Endothelial cell of umbilical vein (primary cell): ENCODE measurements at places on chromosomes 12 and 14. TPM values are rescaled to one million over a fixed set of nuclear protein-coding genes. Genes with fewer than 3 reads are reported as not detected.
A peak's percentile ranks its signal among the peaks of the same experiment; 100 is the strongest.

DNA sequence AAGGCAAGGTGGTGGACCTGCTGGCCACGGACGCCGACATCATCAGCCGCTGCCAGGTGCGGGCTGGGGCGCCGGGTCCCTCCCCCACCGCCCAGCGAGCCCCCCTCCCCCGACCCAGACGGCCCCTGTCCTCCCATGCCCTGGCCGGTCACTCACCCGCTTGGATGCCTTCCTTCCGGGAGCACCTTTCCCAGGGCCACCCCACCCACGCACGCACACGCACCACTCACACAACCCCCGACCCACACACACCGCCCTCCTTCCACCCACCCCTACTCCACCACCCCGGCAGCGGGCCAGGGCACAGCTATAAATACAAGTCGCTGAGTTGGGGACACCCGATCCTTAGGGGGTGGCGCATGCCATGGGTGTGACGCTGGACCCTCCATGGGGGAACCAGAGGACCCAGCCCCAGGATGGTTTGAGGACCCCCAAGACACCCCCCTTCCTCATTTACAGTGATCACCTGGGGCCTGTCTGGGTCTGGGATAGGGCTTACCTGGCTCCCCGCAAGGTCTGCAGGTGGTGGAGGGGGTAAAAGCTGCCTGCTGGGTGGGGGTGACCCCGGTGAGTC is 465 bp downstream of the ADSS1 start:
- peak; percentile 28 for DNase-seq

DNA sequence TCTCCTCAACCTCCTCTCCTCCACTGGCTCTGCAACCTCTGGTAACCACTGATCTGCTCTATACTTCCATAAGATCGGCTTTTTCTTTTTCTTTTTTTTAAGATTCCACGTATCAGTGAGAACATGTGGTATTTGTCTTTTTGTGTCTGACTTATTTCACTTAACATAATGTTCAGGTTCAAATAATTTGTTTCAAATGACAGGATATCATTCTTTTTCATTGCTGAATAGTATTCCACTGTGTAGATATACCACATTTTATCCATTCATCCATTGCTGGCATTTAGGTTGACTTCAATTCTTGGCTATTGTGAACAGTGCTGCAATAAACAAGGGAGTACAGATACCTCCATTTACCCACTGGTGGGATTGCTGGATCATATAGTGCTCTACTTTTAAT is 40.5 kb downstream of the NCKAP5L start:
- no peak for DNase-seq

GRCh38 chr12:23948291-23948690 is 1.2 kb downstream of the SOX5 start:
- DNase-seq: no peak

The PDZRN4 gene
- total RNA-seq: not detected in 2 replicates

The SERPINA9 gene
- not detected in 2 replicates for total RNA-seq

DNA sequence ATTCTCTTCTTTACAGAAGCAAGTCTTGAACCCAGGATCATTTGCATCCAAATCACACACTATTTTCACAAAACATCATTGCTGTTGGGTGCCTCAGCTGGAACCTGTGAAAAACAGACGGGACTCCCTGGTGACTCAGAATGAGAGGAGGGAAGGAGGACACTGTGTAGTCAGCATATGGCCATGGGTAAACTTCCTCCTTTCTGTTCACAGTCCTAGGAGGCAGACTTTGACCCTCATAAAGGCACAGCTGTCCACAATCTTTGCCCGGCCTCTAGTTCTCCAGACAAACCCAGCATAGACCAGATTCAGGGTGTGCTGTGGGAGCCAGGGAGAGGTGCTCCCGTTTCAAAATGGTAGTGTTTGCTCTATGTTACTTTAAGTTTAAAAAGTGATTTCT is 62.0 kb downstream of the DYRK2 start:
- no peak for DNase-seq

DNA sequence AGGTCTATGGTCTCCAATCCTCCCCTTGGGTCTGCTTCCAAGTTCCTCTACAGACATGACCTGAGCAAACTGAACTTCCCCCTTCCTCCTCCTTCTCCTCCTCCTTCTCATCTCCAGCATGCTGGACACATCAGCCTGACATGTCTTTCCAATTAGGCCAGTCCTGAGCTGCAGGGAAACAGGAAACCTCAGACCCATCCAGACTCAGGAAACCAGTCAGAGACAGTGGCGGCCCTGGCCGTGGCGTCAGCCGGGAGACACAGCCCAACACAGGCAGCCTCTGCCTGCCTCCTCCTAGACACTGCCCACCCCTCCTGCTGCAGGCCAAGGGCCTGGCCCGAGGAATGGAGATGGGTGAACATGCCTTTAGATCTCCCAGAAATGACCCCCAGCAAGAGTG is 468.8 kb downstream of the BCL11B start:
- no peak for DNase-seq

DNA sequence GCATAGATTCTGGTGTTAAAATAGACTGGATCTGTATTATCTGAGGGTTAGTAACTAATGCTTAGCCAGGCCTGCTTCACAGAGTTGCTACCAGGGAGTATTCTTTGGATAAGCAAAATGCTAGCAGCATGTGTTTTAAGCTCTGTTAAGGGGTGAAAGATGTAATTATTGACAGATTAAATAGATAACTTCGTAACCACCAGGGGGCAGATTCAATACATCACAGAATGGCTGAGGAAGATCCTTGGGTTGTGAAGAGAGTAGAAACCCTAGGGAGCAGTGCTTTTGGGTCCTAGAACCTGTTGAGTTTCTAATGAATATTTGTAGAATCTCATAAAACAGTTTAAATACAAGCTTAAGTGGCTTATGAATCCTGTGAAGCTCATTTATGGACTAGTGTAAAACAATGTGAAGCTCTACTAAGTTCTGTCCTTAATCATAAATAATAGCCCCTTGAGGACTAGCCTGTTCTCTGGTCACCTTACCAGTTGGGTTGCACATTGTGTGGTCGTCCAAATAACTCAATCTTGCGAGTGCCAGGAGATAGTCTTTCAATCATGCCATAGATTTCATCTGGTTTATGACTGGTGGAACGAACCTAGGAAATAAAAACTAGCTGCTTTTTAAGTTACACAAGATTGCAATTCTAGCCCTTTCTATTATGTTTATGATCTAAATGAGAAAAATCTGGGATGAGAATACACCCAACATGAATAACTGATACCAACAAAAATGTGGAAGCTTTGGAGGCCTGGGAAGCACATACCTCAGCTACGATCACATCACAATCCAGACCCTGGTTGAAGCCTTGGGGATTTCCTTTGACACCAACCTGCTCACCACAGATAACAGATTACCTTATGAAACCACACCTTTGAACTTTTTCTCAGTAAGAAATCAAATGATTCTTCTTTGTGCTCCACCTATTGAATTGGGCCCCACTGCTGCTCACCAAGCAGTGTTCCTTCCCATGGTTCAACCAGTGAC is 12.3 kb downstream of the METTL3 start:
- peak; percentile 55 for DNase-seq
